ENCODE measurements at places on chromosomes 12 and 14.
A peak's percentile ranks its signal among the peaks of the same experiment; 100 is the strongest.

DNA sequence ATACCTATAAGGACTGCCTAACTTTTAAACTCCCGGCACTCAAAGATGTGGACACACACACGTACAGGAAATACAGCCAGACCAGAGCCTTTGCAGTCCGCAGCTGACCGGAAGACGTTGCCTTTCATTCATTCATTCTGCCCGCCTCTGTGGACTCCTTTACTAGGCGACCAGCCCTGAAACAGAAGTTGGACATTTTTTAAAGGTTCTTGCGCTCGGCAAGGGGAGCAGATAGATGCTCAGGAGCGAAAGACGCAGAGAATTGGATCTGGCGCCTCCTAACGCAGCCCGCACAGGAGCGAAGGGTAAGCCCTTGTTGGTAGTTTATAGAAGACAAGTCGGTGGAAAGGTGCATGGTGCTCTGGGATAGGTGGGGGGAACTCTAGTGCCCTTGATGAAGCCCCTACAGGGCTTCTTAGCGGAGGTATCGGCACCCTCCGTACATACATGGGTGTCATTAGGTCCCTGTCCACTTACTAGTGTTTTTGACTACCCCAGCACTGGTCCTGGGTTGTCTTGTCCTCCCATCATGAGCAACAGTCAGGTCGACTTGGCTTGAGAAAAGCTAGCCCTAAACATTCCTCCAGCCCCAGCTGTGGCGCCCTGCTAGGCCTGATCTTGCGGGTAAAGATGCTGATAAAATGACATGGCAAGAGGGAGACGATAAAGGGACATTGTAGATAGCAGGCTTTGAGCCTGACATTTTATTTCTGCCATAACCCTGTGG, at the start of gene KDM2B:
TSS of gene KDM2B (minus strand) at position 65 of the 727 bp plus-strand sequence. CDS start 112 bp downstream, outside the sequence.
- no peak for DNase-seq

DNA sequence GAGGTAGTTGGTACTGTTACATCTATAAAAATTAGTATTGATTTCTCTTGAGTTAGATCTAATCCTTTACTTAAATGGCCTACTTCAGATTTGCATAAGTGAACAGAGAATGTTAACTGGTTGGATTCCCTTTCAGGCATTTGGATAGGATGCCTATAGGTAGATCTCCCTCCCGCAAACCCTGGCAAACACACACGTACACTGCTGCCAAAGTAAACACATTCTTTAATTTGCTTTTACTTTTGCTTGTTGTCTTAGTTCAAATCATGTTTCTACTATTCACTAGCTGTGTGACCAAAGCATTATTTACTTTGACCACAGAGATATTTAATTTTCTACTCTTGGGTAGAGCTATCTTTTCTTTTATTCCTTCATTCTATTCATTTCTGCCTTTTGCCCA, 936.1 kb upstream of the FBXO33 start:
- no peak for DNase-seq

DNA sequence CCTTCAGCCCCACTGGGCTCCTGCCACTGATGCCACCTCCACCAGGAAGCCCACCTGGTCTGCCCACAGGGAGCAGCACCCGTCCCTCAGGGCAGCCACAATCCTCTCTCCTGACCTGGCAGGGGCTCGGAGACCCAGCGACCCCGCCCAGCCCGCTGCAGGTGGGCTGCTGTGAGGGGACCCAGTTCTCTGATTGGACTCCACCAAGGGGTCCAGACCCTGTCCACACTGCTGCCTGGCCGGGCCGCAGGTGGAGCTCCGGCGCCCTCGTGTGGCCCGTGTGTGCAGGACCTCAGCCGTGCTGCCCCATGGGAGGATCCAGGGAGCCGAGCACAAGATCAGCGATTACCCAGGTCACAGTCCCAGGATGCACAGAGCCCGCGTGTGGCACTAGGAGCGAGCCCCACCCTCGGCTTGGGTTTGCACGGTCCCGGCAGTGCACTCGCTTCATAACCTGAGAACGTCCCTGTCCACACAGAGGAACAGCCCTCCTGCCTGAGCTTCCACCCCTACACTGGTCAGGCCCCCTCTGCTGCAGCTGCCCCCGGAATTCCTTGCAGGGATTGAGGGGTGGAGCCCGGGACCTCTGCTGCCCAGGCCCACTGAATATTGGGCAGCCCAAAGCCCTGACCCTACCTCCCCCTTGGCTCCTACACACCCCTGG, 35.4 kb upstream of the TMEM179 start:
- DNase-seq, result peak; percentile 77

GRCh38 chr14:97280526-97280925, 483.3 kb downstream of the VRK1 start:
- no peak for DNase-seq

DNA sequence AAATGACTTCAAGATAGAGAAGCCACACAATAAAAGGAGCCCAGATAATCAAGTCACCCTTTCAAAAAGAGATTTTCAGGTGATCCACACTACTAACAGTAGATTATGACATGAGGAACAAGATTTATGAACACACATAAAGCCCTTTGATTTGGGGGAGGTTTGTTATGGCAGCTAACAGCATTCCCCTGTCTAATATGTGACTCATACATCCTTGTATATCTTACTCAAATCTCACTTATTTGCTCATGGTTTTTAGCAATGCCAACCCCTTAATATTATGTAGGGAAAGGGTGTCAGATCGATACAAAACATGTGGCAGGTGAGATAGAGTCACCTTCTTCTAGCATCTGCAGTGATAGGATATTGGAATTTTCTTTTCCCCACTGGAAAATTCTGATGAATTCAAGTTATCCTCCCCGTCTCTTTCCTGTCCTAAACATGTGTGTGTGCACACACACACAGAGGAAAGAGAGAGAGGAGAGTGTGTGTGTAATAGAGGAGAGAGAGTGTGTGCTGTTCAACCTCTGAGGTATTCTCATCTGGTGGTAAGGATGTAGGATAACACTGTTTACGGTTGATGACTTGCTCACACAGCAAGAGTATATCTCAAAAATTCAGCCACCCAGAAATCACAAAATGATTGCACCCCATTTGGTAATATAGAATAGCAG, 319.9 kb downstream of the KCNC2 start:
- no peak for DNase-seq

DNA sequence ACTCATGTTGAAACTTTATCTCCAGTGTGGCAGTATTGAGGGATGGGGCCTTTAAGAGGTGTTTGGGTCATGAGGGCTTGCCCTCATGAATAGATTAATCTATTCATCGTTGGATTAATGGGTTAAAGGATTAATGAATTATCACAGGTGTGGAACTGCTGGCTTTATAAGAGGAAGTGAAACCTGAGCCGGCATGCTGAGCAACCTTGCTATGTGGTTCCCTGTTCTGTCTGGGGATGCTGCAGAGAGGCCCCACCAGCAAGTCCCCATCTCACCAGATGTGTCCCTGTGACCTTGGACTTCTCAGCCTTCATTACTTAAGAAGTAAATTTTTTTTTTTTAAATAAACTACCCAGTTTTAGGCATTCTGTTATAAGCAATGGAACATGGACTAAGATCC, 109.6 kb downstream of the DYRK2 start:
- DNase-seq, result peak; percentile 75

DNA sequence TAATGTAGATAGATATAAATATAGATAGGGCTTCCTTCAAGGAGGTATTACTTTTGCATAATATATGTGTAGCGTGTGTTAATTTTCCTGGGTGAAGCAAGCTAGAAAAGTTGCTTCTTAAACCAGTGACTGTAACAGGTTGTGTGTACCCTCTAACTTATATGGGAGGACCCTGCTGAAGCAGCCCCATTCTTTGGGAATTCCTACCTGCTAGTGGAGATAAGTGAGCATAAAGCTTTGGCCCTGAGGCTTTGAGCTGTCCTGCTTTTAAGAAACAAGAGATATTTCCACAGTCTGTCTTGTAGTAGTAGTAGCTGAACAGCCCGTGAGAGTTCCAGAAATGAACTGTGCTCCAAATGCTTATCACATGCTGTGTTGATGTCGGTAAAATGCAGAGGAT, 8.6 kb downstream of the RMST start:
- DNase-seq, result no peak

DNA sequence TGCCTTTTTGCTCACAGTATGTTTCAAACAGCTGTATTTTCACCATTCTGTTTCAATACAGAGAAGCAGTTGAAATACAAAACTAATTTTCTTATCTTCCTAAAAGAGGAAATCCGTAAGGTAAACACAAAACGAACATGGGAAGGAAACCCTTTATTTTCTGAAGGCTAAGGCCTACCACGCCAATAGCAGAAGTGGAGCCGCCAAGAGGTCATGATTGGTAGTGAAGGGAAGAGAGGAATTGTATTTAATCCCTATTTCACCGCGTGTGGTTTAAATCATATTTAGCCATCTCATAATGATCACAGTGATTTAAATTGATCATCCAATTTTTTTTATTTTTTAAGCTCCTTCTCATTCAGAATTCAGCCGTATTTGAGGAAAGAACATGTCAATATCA, 398.2 kb downstream of the PRKD1 start:
- no peak for DNase-seq

- DNase-seq, result no peak
Observed at GRCh38 chr14:99437706-99438105, 43.0 kb downstream of the SETD3 start.

DNA sequence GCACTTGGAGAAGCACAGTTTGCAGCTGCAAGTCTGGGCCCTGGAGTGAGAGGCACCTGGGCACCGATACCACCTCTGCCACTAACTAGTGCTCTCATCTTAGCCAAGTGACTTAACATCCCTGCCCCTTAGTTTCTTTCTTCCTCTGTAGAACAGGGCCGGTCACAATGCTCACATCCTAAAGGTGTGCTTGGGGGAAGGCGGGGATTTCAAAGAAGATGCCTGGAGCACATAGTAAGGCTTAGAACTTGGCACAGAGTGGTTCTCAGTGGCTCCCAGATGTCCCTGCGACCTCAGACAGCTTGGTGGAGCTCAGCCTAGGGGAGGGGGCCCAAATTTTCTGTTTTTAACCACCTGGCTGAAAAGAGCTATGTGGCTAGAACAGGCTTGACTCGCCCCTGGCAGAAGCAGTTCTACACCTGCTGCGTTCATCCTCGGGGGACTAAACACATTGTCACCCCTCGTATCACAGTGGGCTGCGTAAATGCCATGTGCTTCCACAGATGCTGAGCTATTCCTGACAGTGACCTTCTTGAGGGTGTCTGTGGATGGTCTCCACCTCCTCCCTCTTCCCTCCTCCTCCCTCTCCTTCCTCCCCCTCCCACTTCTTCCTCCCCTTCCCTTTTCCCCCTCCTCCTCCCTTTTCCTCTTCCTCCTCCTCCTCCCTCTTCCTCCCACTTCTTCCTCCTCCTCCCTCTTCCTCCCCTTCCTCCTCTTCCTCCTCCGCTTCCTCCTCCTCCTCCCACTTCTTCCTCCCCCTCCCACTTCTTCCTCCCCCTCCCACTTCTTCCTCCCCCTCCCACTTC, 112.1 kb downstream of the PHETA1 start:
- DNase-seq, result no peak
